ENCODE measurements at places on chromosomes 3 and 15. TPM values are rescaled to one million over a fixed set of nuclear protein-coding genes. Genes with fewer than 3 reads are reported as not detected.

Gene CLEC3B
- total RNA-seq, result 217 TPM

DNA sequence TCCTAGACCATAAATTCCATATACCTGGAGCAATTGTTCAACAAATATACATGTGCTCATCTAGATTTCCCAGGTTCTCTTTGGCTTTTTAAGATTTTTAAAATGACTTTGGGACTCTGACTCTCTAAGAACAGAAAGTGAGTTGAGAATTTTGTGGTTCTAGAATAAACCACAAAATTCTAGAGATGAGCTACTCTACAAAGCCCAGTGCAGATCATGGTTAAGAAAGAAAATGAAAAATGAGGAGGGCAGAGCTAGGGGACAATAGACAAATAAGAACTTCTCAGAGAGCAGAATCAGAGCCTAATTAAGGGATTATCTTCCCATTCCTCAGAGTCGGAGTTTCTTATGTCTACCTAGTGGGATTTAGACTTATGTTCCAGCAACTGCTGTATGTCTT lies 694.7 kb downstream of the ZNF385D start:
- no peak for DNase-seq

GRCh38 chr3:134833453-134834163 lies 38.5 kb downstream of the EPHB1 start:
- no peak for DNase-seq

DNA sequence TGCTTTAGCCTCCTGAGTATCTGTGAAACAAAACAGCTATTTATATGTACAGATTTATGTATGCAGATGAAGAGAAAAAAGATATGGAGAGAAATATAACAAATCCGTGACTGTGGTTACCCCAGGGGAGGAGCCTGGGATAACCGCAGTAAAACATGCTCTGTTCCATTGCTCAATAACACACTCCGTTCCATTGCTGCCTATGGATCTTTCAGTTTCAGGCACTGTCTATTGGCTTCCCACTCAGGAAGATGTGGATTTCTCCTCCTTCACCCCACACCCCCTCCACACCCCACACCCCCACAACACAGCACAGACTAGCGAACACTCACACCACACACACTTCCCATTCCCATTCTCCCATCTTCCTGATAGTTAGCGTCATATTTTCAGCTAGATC lies 47.9 kb downstream of the CDCP1 start:
- no peak for DNase-seq

DNA sequence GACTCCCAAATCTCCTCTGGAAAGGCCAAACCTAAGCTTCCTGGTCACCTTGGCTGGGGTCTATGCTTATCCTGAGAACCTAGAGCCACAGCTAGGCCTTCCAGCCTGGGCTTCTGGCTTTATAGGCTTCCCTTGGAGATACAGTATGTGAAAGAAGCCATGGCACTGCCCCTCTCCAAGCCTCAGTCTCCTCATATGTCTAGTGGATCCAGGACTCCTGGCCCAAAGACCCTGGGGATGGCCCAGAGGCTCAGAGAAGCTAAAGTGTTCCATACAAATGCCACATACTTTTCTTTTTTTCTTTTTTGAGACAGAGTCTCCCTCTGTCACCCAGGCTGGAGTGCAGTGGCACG lies 8.6 kb downstream of the ACAA1 start:
- DNase-seq, result no peak
